Substantia nigra (tissue), 51 donors: ENCODE measurements at places on chromosomes 2 and 18.

GRCh38 chr18:363301-364085 is 95.6 kb upstream of the THOC1 start:
- no peak for DNase-seq

- DNase-seq, result no peak
Observed at GRCh38 chr18:75108579-75109318, 100.2 kb downstream of the PTGR3 start.

GRCh38 chr2:112340475-112341267 is 65.3 kb downstream of the ZC3H6 start:
- no peak for DNase-seq

DNA sequence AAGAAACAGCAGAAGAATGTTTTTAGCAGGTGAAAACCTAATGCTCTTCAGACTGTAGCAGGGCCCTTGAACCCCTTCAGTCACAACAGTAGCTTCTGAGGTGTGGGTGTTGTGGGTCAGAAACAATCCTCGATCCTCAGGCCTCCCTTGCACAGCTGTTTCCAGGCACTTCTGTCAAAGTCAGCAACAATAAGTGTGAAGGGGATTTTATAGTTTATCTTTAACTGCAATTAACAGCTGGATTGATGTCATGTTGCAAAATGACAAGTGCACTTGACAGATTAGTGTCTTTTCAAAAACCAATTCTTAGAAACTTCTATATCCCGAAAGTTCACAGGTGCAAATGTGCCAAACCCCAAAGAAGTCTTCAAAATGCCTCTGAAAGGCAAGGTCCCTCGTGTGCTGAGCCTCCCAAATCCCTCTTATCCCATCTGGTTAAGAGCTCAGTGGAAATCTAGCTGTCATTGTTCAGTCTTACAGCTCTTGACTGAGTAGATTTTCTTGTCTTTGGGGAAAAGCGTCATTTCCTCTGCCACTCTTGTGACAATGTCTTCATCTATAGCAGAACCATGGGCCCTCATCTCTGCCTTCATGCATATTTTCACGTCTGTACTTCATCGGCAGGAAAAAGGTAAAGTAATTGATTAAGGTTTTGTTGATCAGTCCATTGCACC is 29.6 kb downstream of the M1AP start:
- DNase-seq, result no peak

- no peak for DNase-seq
Observed at GRCh38 chr2:64722291-64723044, 68.8 kb upstream of the SERTAD2 start.

GRCh38 chr2:119638685-119639554 is 40.1 kb upstream of the TMEM177 start:
- DNase-seq, result no peak

GRCh38 chr2:54634564-54635511 is 88.6 kb upstream of the EML6 start:
- DNase-seq, result no peak

GRCh38 chr2:222912117-222912516 is 51.3 kb downstream of the ACSL3 start:
- DNase-seq, result peak; percentile 9

GRCh38 chr2:214671319-214671885 is 138.1 kb downstream of the BARD1 start:
- no peak for DNase-seq

DNA sequence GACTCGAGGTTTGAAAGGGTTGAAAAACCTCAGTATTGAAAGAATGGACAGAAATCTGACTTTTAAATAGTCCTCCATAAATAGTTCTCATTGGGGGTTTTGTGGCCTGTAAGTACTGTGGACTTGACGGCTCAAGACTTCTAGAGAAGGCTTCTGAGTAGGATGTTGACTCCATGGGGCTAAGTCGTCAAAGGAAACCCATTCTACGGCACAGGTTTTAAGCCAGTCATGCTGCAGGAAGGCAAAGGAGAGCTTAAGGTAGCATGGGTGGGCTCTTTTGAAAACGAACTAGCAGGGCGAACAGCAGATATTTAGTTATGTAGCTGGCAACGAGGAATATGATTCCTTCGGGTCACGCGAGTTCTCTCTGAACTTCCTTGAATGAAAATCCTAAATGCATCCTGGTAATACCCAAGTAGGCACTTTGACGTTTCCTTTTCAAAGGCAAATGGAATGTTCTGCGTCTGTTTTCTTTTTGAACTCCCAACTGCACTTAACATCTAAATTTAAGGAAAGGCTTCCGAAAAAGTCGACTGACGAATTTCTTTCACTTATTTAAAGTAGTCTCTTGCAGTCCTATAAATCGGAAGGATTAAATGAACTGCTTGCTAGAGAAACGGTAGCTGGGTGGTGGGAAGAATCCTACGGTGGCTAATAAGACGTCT is 1.1 kb upstream of the NEDD4L start:
- no peak for DNase-seq

DNA sequence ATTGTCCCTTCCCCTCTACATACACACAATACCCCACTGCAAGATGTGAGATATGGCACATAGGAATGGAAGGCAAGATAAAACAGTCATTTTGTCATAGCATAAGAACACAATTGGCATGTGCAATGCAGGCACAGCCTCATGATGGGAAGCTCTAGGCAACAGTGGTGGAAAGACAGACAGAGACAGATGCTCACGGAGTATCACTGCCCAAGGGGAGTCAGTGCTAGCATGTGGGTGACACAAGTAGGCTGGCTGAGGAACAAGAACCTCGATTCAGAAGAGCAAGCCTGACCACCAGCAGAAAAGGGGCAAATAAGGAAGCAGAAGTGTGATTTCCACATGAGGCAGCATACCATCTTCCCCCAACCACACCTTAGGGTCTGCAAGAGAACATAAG is 323.6 kb downstream of the PAX3 start:
- no peak for DNase-seq

DNA sequence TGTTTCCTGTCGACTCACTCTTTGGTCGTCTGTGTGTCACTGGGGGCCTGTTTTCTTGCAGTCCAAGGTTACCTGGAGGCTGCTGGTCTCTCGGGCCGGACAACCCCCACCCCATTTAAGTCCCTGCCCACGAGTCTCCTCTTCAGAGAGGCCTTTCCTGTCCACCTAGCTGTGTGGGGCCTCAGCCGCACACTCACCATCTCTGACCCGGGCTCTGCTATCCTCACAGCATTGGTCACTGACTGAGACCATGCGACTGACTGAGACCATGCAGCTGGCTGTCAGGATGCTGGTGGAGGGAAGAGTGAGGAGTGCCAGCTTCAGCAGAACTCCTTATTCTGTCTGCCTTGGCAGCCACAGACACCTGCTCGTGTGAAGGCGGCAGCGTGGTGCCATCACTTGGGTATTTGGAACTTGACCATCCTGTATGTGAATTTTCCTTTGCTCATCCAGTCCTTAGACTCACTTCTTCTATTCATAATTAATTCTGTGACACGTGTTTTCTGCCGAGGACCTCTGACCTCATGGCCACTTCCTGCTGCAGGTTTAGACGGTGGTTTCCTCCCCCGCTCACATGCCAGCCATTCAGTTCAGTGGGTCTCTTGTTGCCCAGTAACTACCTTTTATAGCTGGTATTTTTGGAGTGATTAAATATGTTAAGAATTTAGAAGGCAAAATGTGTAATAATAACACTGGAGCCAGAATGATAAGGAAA is 47.5 kb upstream of the ASB1 start:
- DNase-seq, result no peak

GRCh38 chr2:98909317-98910211 is 26.5 kb downstream of the CRACDL start:
- DNase-seq, result no peak

GRCh38 chr2:144479659-144480058 is 40.3 kb downstream of the ZEB2 start:
- no peak for DNase-seq

DNA sequence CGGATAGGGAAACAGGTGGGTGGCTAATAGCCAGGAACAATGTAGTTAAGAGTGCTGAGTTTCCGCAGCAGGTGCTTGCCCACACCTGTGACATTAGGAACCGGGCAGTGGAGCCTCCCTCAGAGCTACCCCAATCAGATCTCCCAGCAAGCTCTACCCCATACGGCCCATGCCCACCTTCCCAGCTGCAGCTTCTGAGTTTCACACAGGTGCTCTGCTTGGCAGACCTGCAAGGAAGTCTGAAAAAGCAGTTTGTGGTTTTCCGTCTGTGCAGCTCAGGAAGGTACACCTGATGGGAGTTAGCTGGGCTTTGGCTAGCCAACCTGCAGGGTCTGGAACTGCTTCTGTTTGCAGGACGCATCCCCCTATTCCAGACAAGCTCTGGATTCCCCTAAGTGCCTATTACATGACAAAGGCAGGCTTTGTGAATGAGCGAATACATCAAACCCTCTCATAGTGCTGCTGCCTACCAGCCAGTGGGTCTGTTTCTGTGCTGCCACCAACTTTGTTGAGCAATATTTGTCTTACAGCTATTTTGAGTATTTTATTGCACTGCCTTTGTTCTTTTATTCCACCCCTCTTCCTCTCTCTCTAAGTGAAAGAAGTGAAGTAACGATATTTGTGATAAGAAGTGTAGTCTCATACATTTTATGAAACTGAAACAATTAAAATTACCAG is 24.7 kb upstream of the CEP68 start:
- DNase-seq, result no peak

- no peak for DNase-seq
Observed at GRCh38 chr2:28357948-28358667, 34.5 kb upstream of the FOSL2 start.

- DNase-seq, result no peak
Observed at GRCh38 chr2:191979221-191979730, 132.4 kb upstream of the CAVIN2 start.
